ENCODE measurements at places on chromosomes 11 and 22.
A peak's percentile ranks its signal among the peaks of the same experiment; 100 is the strongest.

GRCh38 chr11:107752949-107753822 is 41.3 kb upstream of the SLN start:
- DNase-seq: no peak

DNA sequence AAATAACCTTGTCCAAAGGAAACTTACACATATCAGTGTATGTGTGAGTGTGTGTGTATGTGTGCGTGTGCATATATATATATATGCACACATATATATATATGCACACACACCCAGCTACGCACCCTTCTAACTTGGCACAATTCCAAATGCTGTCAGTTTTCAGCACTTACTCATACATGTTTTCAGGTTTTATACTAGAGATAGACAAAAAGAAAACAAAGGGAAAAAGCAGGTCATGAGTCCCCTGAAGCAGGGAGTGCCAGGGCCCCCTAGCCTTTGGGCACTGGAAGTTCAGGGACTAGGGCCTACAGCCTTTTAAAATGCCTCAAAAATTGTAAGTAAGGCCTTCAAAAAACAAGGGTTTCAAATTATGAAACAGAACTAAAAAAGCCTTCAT is 265.4 kb downstream of the CADM1 start:
- DNase-seq: no peak

- peak; percentile 23 for DNase-seq
These were observed at the start of gene MRGPRF for GRCh38 chr11:69013009-69013951. Gene MRGPRF (minus strand): TSS chr11:69013246. CDS start chr11:69009901, 3,345 bp downstream.

DNA sequence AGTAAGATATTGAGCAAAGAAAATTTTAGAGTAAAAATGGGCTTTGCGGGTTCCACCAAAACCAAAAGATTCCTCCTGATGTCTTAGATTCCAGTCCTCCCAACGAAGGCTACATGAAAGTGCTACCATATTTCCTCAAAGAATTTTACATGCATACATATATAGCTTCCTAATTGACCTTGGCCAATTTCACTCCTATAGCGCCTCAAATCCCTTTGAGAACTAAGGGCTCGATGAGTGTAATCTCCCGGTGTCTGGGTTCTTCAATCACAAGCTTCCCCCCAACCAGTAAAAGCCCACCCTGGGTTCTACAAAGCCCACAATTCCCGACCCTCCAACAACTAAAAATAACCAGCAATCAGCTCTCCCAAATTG is 1.2 kb downstream of the SIK3 start:
- no peak for DNase-seq

GRCh38 chr11:58905721-58906547 is 33.4 kb upstream of the GLYATL1 start:
- DNase-seq: no peak

- DNase-seq: peak; percentile 12
These were observed 41.3 kb downstream of the CDKN1C start for GRCh38 chr11:2844116-2844842.

DNA sequence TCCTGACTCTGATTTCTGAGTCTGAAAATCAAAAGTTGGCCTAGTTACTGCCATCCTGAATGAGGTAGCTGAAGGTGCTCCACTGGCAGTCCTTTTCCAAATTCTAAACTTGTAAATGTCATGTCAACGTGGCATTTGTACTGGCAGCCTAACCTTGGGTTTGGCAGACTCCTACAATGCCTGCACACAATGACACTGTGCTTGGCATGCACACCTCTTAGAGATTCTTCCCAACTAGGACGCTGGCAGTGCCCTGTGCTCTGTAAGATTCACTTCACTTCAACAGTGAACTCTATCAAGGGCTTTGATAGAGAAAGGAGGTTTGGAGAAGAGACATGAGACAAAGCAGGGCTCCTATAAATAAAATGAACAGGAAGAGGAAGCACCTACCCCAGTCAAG is 21.9 kb upstream of the PPP2R1B start:
- DNase-seq: no peak

- no peak for DNase-seq
These were observed 22.0 kb upstream of the MYOD1 start for GRCh38 chr11:17697175-17697949.

- DNase-seq: no peak
These were observed 1.4 kb downstream of the ARVCF start for GRCh38 chr22:20015187-20015625.

- no peak for DNase-seq
These were observed 26.4 kb upstream of the ADORA2A start for GRCh38 chr22:24400726-24401596.

DNA sequence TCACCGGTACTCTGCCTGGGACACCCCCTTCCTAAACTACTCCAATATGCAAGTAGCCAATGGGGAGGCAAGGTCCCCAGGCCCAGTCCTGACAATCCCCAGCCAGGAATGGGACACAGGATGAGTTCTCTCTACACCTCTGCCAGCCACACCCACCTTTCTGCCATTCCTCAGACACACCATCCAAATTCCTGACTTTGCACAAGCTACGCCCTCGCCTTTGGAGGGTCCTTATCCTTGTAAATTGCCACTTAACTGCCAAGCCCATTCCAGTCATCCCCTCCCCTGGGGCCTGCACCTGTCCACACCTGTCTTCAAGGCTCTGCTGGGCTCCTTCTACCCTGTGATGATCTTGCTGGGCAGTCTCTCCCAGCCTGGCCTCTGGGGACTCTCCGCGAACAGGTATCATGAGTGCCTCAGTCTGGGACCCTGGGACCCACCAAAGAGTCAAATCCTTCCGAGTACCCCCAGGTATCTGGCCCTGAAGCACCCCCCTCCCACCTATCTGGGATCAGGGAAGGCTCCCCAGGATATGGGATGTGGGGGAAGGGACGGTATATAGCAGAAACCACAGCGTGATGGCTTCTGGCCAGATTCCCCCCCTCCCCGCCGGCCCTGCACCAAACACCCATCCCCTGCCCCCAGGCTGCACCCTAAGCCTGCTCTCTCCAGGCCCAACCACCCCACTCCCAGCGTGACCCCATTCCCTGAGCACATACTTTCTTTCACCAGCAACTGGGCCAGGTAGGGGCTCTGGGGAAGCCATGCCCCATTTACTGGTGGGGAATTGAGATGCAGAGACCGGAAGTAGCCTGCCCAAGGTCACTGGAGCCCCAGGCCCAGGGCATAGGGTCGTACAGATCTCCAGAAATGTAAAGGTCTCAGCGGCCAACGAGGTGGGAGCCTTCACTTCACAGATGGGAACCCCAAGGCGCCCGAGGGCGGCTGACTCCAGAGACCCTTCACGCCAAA is 806 bp downstream of the ARAP1 start:
- DNase-seq: no peak

- DNase-seq: no peak
These were observed 27.9 kb downstream of the PRMT3 start for GRCh38 chr11:20415432-20415831.

GRCh38 chr11:1337647-1338007 is 28.2 kb upstream of the TOLLIP start:
- DNase-seq: no peak

DNA sequence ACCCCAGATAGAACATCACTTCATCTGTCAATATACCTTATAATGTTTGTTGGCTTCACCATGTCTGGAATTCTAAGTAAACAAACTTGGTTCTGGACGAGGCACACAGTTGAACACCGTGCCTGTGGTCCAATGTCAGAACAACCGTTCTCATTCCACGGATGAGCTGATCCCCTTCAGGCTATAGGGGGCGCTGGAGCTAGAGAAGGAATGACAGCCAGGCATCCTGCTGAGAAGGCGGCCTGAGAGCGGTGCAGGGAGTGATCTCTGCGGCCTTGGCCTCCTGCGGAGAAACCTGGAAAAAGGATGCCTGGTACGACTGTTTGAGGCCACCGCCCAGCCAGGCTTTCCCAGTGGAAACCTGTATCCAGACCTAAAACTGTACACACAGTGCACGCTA is 48.7 kb downstream of the FDX1 start:
- no peak for DNase-seq

DNA sequence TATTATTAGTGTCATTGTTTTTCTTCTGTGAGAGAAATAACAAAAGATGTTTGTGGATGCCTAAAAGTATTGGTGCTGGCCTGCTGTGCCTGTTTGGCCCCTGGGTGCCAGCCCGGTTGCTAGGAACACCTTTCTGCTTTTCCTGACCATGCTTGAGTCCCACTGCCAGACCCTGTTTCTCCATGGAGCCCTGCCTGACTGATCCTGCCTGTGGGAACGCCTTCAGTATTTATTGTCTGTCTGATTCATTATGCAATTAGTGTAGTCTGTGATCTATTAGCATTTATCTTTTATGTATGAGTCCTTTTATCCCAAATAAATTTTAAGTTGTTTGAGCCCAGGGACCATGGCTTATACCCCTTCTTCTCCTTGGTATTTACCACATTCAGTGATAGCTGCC is 98.6 kb upstream of the MPPED2 start:
- no peak for DNase-seq

DNA sequence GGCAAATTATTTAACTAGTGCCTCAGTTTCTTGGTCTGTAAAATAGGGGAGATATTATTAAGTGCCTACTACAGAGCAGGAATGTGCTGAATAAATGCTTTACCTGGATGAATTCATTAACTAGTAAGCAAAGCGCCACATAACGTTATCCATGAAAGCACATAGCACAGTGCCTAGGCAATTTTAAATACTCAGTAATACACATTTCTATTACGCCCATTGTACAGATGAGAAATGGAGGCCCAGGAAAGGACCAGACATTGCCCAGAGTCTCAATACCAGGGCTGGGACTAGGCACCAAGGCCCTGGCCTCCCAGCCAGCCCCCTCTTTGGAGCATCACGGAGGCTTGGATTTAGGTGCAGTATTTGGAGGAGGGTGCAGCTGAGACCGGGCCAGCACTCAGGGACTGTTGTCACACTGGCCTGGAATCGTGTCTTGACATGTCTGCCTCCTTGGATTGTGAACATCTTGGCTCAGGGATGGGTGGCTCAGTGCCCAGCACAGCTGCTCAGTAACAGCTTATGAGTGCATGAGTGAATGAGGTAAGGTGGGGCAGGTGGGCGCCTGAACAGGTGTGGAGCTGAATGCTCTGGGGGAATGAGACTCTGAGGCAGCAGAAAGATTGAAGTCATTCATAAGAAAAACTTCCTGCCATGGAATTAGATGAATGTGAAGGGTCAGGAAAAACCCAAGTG is 42.1 kb upstream of the TPBGL start:
- no peak for DNase-seq

DNA sequence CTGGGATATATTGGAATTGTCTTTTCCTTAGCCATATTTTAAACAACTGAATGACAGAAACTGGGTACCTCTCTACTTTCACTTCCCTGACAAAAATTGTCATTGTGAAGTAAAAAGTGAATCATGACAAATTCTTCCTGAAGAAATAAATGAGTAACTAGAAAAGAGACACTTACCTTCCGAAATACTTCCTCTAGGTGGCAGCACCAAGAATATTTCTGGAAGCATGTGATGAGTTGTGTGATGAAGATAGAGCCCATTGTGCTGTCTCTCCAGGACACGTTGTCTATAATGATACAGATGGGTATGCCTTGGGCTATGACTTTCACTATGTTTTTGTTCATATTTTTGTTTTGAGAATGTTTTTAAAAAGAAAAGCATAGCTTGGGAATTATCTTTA is 21.5 kb downstream of the CASP4 start:
- DNase-seq: no peak

GRCh38 chr11:65305501-65306268 is 9.0 kb upstream of the CDC42EP2 start:
- DNase-seq: no peak

GRCh38 chr11:69489031-69489745 is 7.7 kb downstream of the LINC01488 start:
- DNase-seq: no peak

GRCh38 chr11:1817511-1817910 is 17.3 kb upstream of the SYT8 start:
- no peak for DNase-seq

GRCh38 chr11:111913997-111914396 is 1.5 kb downstream of the HSPB2 start:
- no peak for DNase-seq

- DNase-seq: peak; percentile 33
These were observed 899 bp upstream of the KLHDC7B start for GRCh38 chr22:50544746-50545253.

DNA sequence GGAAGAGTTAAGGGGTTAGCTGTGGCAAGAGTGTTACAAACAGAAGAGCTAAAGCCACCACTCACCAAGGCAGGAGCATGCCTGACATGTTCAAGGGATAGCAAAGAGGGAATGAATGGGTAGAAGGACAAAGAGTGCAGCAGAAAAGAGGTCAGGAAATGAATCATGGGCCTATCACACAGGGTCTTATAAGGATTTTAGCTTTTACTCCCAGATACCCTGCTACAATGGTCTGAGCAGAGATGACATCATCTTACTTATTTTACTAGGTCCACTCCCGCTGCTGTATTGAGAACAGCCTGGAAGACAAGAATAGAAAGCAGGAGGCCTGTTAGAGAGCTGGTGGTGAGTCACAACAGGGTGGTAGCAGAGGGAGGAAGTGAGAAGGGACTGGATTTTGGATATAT is 9.8 kb downstream of the TRAF6 start:
- no peak for DNase-seq
